ENCODE measurements at places on chromosomes 6 and 20. TPM values are rescaled to one million over a fixed set of nuclear protein-coding genes. Genes with fewer than 3 reads are reported as not detected.

Gene ADAM33
- total RNA-seq, result not detected

Gene CALHM4
- 0.39 TPM for total RNA-seq

Gene TFAP2D
- total RNA-seq, result 0.14 TPM

Gene SLC17A1
- not detected for total RNA-seq

Gene EYS
- total RNA-seq, result 0.17 TPM

Gene NDUFAF5
- total RNA-seq, result 36.0 TPM

Gene EPHA7
- 5.6 TPM for total RNA-seq

DNA sequence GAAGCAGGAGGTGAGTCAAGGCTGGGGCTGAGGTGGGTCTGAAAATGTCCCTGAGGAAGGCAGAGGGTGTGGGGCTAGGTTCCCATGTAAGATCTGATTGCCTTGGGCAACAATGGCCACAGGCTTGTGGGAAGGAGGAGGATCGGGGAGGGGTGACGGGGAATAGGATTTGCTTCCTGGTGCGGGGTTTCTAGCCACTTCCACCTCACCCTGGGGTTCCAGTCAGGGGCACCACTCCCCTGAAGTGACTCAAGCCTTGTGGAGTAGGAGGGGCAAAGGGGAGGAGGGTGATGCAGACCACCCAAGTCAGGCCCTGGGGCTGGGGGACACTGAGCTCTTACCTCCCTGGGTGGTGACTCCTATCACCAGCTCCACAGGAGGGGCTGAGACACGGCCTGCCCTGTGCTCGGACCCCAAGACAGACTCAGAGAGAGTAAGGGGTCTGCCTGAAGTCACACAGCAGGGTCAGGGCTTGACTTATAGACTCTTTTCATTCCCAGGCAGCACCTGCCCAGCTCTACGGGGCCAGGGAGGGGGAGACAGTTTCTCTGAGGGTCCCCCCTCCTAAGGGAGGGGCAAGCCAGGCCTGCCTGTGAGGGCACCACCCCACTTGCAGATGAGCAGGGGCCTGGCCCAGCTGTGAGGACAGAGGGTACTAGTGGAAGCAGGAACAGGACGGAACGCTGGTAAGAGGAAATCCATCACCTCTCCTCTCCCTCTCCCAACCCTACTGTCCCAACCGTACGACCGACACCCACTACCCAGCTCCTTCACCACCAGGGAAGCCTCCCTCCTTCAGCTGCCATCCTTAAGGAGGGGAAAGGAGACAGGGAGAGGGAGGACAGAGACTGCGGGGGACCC is 12.4 kb upstream of the SPDEF start:
- peak; percentile 58 for DNase-seq

- no peak for DNase-seq
Measured at GRCh38 chr6:4388675-4389074, 253.3 kb upstream of the ECI2 start.

DNA sequence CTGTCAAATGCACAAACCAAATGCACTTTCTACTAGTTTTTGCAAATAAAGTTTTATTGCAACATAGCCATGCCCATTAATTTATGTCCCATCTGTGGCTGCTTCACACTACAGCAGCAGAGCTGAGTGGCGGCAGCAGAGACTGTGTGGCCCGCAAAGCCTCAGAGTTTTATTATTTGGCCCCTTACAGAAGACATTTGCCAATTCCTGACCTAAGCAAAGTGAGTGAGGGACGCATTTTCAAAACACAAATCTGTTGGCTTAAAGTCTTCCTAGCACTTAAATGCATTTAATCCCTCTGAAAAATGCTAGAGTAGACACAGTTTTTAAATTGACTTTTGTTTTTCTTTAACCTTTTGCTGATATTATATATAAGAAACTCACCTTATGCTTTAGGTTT is 126.4 kb downstream of the PHACTR3 start:
- DNase-seq, result no peak

GRCh38 chr6:107186047-107186446 is 70.7 kb upstream of the BEND3 start:
- DNase-seq, result no peak

GRCh38 chr6:80527552-80528052 is 421.1 kb downstream of the BCKDHB start:
- DNase-seq, result peak; percentile 18

DNA sequence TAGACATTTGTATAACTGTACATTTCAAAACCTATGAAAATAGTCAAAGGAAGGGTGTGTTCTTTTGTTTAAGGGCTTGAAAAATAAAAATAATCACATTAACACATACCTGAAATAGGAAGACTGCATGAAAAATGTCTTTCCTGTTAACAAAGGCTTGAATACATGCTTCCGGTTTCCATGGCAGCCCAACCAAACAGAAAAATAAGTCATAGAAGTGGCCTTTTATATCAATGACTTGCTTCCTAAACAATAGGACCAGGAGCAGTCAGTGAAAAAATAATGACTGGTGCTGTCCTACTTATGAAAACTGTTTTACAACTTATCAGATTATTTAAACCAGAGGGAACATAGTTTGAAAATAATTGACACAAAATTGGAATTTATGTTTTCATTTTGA is 412.6 kb upstream of the PLCB4 start:
- DNase-seq, result no peak

DNA sequence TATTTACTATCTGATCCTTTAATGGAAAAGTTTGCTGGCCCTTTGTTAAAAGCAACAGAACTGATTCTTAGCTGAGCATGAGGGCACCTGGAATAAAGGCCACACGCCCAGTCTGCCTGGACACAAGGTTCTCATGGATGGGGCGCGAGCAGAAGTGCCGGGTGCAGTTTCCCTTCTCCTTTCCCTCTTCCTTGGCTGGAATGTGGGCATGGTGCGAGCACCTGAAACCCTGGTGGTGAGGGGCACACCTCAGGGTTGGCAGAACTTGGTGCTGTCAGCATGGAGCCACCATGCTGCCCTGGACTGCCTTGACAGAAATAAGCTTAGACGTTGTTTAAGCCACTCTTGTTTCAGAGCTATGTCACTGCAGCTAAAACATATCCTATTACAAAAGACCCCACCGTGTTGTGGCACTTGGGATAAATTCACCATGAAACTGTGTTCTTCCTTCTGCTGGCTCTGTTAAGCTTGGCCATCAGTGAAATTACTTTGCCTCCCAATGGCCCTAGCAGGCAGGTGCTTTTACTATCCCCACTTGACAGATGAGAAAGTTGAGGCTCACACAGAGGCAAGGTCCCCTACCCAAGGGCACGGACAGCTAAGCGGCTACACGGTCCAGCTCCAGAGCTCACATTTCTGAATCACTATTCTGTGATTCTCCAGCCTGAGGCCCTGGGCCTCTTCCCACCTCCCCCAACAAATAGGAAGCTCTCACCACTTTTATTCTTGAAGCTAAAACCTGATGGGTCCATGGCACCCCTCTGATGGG is 115.9 kb downstream of the PREX1 start:
- DNase-seq, result no peak

GRCh38 chr6:87241304-87241703 is 81.1 kb upstream of the SMIM8 start:
- DNase-seq, result no peak

- peak; percentile 76 for DNase-seq
Measured at GRCh38 chr6:27668442-27669294, 195.8 kb upstream of the ZNF184 start.

GRCh38 chr6:157670466-157671186 is 152.4 kb upstream of the SNX9 start:
- DNase-seq, result no peak

All from H4 (cell line).